T follicular helper cell (primary cell): ENCODE measurements at places on chromosomes 2 and 18.

DNA sequence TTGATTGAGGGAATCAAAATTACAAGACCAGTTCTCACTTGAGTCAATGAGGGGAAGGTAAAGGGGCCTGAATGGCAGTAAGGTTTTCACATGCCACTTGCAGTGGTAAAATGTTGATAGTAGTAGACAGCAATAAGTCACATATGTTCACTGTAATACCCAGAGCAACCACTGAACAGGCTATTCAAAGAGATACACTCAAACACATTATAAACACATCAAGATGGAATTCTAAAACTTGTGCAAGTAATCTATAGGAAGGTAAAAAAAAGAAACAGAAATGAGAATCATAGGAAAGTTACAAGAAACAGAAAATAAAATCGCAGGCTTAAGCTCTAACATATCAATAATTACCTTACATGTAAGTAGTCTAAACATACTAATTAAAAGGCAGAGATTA lies 86.6 kb upstream of the AFF3 start:
- no peak for DNase-seq

DNA sequence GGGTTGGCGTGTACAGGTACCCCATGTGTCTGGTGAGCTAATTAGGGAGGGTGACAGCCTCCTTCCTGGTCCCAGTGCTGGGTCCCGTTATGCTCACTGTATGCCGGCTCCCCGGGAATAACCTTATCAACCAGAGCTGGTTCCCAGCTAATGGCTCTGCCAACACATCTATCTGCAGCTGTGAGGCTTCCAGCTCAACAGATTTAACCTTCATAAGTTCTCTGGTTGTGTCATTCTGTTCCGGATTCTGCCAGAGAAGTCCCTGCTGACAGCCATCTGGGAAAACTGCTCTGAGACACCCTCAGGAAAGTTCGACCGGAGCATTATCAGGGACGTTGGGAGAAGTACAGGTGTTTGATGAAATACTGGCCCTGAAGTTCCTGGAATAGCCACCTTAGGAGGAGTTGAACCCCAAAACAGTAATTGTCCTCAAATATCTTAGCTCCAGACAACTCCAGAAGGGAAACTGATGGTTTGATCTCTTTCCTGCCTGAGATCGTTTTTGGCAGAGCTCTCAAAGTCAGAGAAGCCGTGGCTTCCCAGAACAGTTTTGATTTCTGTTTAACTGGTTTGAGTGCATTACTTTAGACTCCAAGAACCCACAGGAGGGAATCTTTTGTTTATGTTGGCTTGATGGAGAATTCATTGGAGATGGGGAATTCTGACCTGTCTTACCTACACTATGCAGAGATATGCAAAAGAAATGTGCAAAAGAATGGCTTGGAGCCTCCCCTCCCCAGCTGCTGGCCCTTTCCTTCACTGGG lies 39.4 kb upstream of the TXNDC2 start:
- DNase-seq: no peak

GRCh38 chr18:36650266-36650665 lies 178.5 kb downstream of the TPGS2 start:
- DNase-seq: no peak

GRCh38 chr2:20403774-20404312 lies 43.0 kb upstream of the RHOB start:
- DNase-seq: no peak

DNA sequence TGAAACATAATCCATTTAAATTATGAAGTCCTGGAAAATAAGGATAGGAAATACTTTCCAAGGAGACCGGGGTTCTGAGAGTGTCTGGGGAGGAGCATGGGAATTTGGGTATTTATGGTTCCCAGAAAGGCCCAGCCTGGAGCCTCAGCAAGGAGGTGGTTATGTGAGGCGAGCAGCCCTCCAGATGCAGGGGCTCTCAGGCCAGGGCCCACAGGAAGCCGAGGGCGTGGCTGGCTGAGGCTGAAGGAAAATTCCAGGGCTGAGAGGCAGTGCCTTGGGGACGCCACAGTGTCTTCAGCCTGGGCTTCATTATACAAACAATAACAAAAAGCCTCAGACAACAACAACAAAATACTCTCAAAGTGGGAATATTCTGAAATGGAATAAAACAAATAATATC lies 86.9 kb upstream of the SERPINE2 start:
- DNase-seq: no peak

DNA sequence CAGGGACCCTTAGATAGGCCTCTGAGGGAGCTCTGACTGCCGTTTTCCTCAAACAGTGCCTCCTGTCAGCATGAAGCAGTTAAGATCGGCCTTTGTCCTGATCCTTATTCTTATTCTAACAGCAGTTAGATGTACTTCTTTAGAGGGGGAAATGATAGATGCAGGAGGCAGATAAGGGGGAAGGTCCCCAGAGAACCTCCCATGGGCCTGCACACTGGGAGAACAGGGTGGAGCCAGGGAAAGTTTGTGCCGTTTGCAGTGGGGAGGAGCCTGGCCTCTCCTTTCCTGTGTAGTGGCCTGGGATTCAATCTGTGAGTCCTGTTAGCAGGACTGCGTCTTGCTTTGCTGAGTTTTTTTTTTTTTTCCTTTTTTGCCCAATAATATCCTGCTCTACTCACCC lies 7.9 kb upstream of the INPP4A start:
- DNase-seq: no peak

DNA sequence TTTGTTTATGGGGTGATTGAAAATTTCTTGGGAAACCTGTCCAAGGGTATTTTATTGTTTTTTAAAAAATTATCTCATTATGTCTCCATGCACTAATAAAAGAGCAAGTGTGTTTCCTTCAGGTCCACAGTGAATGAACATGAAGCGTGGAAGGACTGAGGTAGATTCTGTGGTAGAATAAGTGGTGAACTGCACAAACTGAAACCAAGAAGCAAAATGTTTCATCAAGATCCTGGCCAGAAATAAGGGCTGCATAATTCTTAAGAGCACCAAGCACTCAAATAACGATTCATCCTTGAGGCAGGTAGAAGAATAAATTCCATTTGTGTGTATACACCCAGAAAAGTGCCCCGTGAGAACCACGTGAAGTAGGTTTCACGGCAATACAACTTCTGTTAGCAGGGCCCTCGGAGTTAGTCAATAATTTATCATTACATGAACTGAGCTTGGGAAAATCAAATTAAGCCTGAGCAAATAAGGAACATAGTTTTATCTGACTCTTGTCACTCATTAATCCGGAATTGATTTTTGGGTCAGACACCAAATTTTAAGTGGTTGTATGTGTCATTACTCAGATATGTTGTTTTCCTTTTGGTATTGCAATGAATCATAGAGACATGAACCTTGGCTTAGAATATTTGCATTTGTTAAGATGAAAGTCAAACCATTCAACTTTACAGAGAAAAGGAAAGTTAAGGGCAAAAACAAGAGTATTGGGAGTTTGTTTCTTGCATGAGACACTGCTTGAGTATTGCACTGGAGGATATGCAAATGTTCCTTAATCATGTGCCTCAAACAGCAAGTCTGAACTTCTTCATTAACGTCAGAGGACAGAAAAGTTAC lies 472.6 kb upstream of the NETO1 start:
- DNase-seq: no peak

DNA sequence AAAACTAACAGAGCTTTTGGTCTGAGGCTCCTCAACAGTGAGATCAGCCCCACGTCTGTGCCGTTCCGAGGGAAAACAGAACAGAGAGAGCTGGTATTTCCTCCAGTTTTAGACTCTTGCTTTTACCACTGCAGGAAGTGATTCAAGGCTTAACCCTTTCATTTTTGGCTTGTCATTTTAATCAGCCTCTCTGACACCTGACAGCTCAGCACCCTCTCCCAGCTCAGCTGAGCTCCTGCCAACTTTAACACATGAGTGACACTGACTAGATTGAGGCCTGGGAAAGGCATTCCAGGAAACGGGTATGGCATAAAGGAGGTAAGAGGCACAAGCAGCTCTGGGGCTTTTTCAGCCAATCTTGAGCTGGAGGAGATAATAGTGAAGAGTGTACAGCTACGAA lies 239.4 kb upstream of the SKOR2 start:
- no peak for DNase-seq

DNA sequence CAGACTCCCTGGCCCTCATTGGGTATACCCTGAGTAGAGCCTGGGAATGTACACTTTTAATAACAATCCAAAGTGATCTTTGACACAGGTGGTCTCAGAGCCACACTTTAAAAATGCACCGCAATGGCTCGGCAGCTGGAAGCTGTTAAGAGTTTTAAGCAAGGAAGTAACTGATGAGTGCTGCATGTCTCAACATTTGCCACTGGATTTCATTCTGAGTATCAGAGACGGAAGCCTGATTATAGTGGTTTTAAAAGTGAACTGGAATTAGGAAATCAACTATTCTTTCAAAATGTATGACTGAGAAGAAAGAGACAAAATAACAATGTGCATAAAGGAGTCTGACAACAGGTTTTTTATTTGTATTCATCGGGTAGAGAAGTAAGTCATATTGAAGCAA lies 7.5 kb downstream of the MBOAT2 start:
- DNase-seq: no peak

- DNase-seq: no peak
Measured at GRCh38 chr18:9221040-9221439, 84.5 kb downstream of the ANKRD12 start.
